ENCODE measurements at places on chromosomes 1 and 21.

- no peak for DNase-seq
Measured at GRCh38 chr1:220878191-220879075, 810 bp upstream of the HLX start.

- no peak for DNase-seq
Measured at GRCh38 chr1:156153362-156153761, at the start of gene SEMA4A. Gene SEMA4A (plus strand): TSS chr1:156153585. CDS start chr1:156154579, 994 bp downstream.

- DNase-seq = no peak
Measured at GRCh38 chr1:224450159-224450558, 15.6 kb upstream of the WDR26 start.

DNA sequence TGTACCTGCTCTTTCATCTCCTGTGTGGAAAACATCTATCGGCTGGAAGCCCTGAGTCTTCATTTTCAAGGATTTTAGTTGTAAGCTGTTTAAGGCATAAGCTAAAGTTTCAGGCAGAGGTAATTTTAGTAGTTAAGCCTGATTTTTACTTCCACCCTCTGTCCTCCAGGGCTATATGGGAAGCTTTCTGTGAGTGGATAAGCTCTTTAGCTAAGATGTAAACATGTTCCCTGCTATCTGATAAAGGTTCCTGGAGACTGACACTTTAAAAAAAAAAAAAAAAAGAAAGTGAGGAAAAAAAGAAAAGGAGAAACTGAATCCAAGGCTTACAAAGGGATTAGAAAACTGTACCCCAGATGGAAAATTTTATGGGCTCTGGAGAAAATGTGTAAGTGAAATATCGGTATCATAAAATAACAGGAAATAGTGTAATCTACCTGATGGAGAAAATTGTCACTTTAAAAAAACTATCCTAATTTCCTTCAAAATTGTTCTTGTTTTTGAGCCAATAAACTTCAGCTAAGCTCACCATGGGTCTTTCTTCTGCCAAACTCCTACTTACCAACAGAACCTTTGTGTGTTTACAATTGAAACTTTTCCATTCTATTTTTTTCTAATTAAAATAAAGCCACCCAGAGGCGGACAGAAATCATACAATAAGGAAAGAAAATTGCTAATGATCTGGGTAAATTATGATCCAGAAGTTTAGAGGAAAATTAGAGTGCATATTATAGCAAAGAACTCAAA, 180.5 kb downstream of the TGFB2 start:
- no peak for DNase-seq

DNA sequence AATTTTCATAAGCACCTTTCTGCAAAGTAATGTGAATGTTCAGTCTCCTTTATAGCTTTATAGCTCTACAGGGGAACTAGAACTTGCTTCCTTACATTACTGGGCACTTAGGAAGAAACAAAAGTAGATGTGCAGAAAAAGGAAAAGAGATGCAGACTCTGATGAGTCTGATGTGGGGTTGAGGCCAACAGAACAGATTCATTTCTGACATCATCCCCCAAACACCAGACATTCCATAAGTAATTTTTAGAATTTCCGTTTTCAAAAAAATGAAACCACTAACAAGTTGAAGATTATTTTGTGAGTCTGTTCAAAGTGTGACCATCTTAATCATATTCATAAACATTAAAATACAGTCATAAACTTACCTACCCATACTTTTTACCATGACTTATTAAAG, 96.0 kb downstream of the NRIP1 start:
- DNase-seq = no peak

- DNase-seq = no peak
Measured at GRCh38 chr1:28370239-28371009, 884 bp downstream of the PHACTR4 start.

- DNase-seq = no peak
Measured at GRCh38 chr1:230237805-230238204, 170.8 kb downstream of the GALNT2 start.

DNA sequence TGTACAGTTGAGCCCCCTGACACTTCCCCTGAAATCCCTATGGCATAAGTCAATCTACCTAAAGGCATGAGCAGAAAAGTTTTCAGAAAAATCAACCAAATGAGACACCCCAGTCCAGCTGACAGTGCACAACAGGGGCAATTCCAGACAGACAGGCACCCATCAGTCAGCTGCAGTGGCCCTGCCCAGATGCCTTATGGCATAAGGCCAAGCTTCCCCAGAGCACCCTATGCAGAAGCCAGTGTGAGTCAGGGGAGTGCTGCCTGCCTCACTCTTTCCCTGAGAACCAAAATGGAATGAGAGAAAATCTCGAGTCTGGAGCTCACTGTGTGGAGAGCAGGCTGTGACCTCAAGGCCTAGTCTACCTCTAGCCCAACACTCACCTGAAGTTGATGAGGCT, 38.1 kb downstream of the MRAP start:
- DNase-seq = no peak

- no peak for DNase-seq
Measured at GRCh38 chr1:240803151-240803550, 191.2 kb upstream of the GREM2 start.

GRCh38 chr1:36464605-36465393, 615 bp upstream of the MRPS15 start:
- DNase-seq = no peak

- no peak for DNase-seq
Measured at GRCh38 chr1:85700422-85700821, 7.8 kb downstream of the ZNHIT6 start.

DNA sequence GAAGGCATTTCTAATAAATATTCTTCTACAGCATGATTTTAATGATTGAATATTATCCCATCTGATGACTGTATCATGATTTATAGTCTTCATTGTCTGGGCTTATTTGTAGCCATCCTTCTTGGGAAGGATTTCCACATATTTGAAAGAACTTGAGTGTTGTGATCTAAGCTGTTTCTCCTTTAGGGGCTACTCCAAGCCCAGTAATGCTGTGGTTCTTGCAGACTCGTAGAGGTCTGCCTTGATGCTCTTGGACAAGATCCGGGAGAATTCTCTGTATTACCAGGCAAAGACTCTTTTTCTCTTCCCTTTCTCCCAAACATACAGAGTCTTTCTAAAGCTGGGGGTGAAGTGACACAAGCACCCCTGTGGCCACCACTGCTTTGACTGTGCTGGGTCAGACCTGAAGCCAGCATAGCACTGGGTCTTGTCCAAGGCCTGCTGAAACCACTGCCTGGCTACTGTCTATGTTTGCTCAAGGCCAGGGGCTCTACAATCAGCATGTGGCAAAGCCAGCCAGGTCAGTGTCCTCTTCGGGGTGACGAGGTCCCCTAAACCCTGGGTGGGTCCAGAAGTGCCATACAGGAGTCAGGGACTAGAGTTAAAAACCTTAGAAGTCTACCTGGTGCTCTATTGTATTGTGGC, 107.4 kb downstream of the GIPC2 start:
- DNase-seq = no peak

DNA sequence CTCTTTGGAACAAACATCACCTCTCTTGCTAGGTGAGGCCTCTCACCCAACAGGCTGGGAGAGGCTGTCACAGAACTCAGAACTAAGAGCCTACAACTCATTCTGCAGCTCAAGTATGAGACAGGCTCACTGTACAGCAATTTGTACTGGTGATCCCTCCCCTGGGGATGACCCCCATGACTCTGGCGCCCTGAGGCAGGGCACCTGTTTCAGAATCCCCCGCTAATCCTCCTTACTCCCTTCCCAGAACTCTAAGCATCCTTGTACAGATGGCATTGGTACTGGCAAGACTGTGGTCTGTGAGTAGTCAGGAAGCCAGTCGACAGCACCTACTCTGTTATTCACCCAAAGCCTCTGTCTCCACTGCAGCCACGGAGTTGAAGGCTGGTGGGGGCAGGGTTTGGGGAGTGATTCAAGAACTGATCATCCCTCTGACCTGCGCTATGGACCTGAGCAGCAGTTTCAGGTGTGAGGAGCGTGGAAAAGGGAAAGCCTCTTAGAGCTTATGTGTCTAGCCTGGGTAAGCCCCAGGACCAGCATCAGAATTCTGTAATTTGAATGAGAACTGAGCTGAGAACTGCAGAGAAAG, 655.5 kb downstream of the KIF26B start:
- DNase-seq = no peak

DNA sequence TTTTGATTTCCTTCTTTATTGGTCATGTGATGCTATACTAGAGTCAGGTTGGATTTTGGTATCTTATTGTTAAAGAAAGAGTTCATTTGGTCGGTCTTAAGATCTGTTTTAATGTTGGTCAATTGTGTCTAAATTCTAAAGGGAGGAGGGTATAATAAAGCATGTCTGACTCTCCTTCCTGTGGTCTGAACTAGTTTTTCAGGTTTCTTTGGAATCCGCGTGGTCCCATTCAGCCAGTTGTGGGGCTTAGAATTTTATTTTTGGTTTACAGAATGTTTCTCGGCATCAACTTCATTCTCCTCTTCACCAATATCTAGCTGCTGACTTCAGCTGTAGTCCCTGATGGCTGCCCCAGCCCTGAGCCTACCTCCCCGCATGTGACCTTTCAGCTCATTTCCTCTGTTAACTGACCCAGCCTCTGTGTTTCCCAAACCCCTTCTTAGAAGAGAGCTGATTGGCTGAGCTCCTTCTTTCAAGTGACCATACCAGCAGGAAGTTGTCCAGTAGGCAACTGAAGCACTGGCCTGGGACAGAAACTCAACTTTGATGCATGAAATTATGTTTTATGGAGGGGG, 8.7 kb upstream of the MYOC start:
- DNase-seq = no peak

DNA sequence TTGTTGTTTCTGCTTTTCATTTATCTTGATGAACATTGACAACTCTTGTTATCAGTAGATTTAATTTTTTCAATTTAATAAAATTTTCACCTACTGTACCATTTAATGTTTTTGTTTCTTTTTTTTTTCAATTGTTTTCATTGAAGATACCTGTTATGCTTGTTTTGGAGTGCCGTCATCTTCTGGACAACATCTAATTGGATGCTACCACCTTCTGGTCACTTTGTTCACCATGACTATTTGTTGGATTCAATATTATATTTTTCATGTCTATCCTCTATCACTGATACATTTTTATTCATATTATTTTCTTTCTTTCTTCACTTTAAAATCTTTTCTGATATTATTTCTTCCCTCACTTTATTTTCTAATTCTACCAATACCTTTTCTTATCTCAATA, 14.0 kb downstream of the KRTAP21-2 start:
- DNase-seq = no peak

DNA sequence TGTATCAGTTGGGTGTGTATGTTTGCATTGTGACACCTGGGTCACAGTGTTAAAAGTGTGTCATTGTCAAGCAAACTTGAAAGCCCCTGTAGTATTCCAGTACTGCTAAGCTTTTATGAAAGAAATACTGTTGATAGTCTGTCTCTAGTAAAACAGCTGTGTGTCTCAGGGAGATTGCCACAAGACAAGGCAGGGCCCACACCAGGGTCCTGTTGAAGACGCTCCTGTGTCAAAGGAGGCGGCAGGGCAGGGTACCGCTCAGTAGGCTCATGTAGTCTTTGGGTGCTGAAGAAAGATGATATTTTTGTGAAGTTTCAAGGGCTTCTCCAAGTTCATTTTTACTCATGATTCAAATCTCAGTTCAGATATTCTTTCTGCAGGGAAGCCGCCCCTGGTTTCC, 132.5 kb downstream of the GALNT2 start:
- DNase-seq = no peak

GRCh38 chr1:54996359-54996868, 2.3 kb upstream of the BSND start:
- peak; percentile 67 for DNase-seq

DNA sequence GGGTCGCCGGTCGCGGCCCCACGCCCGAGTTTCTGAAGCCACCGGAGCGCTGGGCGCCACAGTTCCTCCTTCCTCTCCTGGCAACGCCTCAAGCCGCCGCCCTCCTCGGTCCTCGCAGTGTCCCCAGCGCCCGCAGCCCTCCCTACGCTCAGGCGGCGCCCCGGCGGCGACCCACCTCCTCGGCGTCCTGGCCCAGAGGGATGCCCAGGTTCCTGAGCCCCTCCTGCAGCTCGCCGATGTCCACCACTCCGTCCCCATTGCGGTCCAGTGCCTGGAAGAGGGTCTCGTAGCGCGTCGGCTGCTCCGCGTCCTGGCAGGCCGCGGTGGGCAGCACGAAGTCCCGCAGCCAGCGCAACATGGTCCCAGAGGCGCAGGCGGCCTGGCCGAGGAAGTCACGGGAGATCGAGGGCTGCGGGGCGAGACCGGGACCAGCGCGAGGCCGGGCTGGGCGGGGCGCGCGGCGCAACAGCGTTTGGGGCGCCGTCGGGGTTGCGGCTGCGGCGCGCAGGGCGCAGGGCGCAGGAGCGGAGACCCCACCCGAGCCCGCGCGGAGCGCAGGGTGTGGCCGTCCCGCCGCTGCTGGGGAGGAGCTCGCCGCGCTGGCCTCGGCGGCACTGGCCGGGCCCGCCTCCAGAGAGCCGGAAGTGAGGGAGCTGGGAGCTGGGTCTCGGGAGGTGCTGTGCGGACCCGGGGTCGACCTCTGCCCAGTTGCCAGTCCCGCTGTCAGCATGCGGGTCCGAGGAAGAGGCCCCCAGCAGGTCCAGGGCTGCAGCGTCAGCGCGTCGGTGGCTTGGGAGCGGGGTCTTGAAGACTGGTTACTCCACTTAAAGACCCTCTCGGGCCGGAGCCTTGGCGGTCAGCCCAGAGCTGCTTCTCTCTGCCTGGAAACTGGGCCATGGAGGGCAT, at the start of gene SLC25A24:
Gene SLC25A24, minus strand, starts transcription at position 563 of the 906 bp plus-strand sequence. Its CDS starts 205 bp downstream, at position 358.
- peak; percentile 35 for DNase-seq

- DNase-seq = no peak
Measured at GRCh38 chr1:228064741-228065542, 17.6 kb upstream of the ARF1 start.

- no peak for DNase-seq
Measured at GRCh38 chr1:155717041-155717440, 28.1 kb downstream of the DAP3 start.

DNA sequence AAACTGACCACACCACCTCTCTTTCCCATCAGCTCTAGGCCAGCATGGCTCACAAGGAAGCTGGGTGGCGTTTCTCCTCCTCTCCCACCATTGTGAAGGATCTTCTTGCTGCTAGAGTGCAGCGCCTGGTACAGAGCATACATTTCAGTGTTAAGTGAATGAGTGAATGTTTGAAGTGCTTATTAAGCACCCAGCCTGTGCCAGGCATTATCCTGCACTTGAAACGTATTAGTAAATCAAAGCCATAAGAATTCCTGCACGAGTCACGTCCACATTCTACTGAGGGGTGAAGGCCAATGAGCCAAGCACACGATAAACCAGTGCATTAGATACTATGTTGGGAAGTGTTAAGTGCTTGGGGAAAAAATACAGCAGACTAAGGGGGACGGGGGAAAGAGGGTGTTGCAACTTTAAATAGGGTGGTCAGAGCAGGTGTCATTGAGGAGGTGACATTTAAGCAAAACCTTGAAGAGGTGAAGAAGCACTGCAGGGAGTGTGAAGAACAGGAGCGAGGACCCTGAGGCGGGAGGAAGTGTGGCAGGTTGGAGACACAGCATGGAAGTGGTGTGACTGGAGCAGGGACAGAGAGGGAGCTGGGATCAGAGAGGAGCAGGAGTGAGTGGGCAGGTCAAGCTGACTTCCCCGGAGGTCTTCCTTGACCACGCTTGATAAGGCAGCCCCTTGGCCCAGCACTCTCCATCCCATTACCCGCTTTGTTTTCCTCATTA, 48.5 kb upstream of the LRRN2 start:
- DNase-seq = no peak

Data from activated CD8-positive, alpha-beta memory T cell treated with anti-CD3 and anti-CD28 coated beads for 48 hours (primary cell).